ENCODE measurements at places on chromosomes 6 and 20.

GRCh38 chr20:62132421-62132820 is 10.1 kb downstream of the LSM14B start:
- DNase-seq: no peak

DNA sequence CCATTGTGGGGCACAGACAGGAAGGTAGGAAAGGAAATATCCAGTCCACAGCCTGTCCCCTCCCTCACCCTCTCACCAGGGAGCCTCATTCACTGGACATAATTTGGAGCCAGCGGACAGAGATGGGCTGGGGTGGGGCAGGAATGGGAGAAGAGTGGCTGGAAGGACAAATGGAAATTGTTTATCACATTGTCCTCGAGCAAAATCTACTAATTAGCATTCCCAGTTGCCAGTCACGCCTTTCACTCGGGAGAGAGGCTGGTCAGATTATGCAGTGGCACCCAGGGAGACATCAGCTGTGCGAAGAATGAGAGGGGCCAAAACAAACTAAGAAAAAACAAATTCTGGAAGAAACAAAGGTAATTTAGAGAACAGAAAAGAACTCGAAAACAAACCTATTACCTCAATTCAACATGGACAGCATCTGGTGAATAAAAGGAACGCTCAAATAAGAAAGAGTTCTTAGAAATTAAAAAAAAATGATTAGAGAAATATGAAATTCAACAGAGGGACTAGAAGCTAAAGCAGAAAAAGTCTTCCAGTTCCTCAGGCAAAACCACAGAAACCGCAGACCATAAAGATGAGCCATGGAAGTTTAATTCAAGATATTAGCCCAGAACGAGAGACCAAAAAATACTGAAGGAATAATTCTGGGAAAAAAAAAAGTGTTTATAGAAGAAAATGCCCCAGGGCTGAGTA is 108.5 kb upstream of the RALGAPA2 start:
- DNase-seq: no peak

- no peak for DNase-seq
Observed at GRCh38 chr6:35831257-35832007, 26.3 kb downstream of the LHFPL5 start.

GRCh38 chr20:15582146-15582760 is 991.0 kb downstream of the KIF16B start:
- DNase-seq: no peak

DNA sequence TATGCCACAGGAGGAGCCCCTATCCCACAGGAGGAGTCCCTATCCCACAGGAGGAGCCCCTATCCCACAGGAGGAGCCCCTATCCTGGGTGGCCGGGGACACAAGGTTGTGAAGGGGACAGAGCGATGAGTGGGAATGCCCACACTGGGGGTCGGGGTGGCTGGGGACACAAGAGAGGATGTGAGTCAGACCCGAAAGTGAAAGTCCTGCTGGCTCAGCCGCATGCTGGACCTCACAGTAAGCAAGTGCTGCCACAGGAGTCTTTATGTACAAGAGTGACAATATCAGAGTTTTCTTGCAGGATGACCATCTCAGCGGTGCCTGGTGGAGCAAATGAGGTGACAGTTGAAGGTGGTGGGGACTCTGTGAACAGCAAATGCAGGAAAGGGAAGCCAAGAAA is 93.7 kb downstream of the PSMB1 start:
- DNase-seq: no peak

GRCh38 chr6:44682280-44682679 is 294.8 kb downstream of the CDC5L start:
- DNase-seq: no peak

- no peak for DNase-seq
Observed at GRCh38 chr6:138397128-138398122, 6.6 kb upstream of the HEBP2 start.

GRCh38 chr6:150937132-150937906 is 71.8 kb downstream of the MTHFD1L start:
- no peak for DNase-seq

GRCh38 chr20:3698591-3699001 is 13.8 kb downstream of the SIGLEC1 start:
- no peak for DNase-seq

GRCh38 chr6:31961616-31962015 is 2.6 kb downstream of the SKIC2 start:
- DNase-seq: no peak

- no peak for DNase-seq
Observed at GRCh38 chr6:131356161-131356560, 216.9 kb upstream of the ARG1 start.

DNA sequence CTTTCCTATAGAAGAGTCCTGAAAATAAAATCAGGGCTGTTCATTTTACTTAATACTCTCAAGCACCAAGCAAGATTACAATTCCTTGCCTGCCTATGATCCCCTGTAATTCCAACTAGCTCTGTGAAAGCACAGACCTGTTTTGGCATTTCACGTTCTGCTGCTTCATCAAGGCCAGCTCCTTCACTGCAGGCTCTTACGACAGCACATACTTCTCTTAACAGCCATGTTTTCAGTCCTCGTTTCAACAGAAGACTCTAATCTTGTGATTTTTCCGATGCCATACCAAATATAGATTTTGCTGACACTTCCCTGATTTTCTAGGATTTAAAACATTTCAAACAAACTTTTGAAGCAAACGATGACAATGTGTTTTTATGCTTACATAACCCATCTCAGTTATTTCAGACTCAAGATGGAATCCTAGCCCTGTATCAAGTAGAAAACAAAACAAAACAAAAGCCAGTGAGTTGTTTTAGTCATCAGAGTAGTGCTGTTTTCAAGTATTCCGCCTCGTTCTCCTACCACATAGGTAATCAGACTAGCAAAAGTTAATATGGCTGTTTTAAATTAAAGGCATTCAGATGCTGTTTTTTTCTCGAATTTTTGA is 616.5 kb upstream of the CITED2 start:
- no peak for DNase-seq

DNA sequence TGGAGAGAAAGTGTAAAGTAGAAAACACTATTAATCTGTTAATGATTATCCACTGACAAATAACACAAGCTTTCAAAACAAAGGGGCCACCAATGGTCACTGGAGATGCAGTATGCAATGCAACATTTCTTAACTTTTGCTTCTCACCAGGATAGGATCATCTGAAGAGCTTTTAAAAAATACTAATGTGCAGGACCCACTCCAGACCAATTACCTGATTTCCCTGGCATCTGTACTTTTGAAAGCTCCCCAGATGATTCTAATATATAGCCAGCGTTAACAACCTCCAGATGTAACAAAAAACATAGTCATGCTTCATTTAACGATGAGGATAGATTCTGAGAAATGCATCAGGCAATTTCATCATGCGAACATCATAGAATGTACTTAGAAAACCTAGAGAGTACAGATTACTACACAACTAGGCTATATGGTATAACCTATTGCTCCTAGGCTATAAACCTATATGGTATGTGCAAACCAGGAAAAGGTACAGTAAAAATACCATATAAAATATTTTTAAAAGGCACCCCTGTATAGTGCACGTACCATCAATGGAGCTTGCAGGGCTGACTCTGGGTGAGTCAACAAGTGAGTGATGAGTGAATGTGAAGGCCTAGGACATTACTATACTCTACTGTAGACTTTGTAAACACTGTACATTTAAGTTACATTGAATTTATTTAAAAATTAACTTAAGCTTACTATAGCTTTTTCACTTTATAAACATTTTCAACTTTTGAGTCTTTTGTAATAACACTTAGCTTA is 69.2 kb downstream of the ATG5 start:
- DNase-seq: no peak

GRCh38 chr20:33857722-33858563 is 46.8 kb downstream of the CHMP4B start:
- no peak for DNase-seq

- DNase-seq: no peak
Observed at GRCh38 chr20:59938221-59938620, 1.9 kb downstream of the PPP1R3D start.

DNA sequence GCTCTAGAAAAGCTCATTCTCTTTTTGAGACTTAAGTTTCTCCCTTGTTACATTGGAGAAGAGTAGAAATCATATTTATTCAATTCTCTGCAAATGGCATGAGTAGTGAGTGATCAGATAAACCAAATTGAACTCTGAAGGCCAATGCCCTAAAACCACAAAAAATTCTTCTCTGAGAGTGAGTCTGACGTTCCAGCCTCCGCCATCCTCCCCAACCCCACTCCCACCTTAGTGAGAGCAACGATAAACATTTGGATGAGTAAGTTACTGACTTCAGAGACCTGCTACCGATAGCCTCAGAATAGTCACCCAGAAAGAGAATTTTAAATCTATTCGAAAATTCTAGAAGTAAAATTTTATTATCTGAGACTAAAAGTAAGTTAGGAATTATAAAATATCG is 94.6 kb downstream of the TFAP2A start:
- DNase-seq: no peak

- no peak for DNase-seq
Observed at GRCh38 chr20:25207960-25208534, 12.5 kb downstream of the ENTPD6 start.

- DNase-seq: no peak
Observed at GRCh38 chr6:166483573-166484250, 101.0 kb upstream of the MPC1 start.

DNA sequence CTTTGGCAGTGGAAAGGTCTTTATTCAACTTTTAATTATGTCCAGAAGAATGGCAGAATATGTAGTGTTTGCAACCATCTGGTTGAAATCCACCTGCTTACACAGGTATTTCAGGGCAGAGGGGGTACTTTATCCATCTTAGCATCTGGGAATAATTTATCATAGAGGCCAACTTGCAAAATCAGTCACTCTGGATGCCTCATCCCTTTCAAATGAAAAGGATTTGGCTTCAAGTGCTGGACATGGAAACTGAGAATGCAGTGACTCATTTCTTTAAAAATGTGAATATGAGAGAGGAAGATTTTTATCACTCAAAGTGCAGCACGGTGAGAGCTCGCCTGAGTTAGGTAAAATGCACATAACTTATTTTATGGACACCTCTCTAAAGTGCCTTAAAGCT is 758.3 kb downstream of the KIF16B start:
- DNase-seq: no peak

GRCh38 chr6:4637691-4638433 is 138.3 kb upstream of the CDYL start:
- no peak for DNase-seq

DNA sequence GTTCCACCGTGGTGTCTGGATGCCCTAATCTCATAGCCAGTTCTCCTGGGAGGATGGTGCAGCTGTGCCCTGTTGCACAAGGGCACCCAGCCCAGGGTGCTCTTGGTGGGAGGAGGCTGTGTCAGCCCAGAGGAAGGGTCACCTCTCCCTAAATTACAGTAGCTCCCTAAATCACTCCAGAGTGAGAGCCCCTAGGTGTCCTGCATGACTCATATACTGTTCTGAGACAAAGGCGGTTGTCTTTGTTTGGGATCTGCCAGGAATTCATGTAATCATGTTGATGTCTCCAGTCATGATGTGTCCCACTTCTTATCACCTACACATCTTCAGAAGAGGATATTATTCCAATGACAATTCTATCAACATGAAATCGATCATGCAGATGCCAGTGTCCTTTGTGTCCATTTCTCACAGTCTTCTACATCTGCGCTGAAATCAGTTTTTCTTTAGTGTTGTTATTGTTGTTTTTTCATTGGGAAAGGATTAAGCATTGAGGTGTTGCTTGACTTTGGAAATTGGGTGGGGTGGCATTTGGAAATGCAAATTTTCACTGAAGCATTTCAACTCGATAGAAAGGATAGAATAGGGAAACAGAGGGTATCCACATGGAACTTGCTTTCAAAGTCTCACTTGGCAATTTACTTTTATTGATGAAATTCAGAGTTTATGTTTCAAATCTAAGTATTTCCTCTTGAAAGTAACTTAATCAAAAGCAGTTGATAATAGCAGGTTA is 19.5 kb downstream of the PERP start:
- no peak for DNase-seq

DNA sequence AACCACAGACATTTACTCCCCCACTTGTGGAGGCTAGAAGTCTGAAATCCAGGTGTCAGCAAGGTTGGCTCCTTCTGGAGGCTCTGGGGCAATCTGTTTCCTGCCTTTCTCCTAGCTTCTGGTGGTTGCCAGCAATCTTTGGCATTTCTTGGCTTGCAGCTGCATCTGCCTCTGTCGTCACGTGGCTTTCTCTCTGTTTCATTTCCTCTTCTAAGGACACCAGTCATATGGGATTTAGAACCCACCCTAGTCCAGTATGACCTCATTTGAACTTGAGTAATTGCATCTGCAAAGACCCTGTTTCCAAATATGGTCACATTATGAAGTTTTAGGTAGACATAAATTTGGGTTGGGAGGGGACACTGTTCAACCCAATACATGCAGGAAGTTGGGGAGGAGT is 56.2 kb upstream of the EPB41L1 start:
- no peak for DNase-seq

GRCh38 chr6:151018046-151018445 is 152.5 kb downstream of the MTHFD1L start:
- no peak for DNase-seq

- DNase-seq: no peak
Observed at GRCh38 chr20:48680650-48681049, 147.1 kb downstream of the PREX1 start.

DNA sequence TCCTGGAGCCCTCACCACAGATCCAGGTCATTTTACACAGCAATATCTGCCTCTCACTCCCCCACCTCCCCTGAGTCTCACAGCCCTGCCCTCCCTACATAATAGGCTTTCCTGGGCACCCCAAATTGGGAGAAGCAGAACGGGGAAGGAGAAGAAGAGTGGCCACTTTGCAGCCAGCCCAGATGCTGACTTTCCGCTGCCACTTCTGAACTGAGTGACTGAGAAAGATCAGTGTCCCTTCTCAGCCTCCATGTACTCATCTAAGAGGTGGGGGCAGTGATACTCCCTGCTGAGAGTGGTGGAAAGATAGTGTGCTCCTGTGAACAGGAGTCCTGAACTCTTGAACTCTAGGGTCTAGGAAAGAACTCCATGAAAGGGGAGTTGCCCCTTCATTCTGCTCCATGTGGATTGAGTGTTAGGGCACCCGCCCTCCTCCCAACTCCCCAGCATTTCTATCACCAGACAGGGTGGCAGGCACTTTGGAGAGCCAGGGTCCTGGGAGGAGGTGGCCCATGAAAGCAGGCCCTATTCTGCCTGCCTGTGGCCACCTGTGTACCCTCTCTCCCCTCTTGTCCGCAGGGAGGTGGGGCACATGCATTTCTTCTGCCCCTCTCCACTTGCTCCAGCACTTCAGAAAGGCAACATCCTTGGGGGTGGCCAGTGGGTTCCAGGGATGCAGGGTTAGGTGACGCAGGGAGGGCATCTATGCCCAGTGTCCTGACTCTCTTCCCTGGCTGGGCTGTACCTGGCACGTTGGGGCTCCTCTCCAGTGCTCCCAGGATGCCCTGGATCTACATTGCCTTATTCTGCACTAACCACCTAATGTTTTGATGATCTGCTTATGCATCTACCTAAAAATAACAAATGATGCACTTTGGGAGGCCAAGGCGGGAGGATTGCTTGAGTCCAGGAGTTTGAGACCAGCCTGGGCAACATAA is 38.3 kb upstream of the MRPS18A start:
- DNase-seq: no peak

- DNase-seq: no peak
Observed at GRCh38 chr20:48202334-48203113, 417.2 kb upstream of the SULF2 start.
